ENCODE measurements at places on chromosomes 16 and 17.

DNA sequence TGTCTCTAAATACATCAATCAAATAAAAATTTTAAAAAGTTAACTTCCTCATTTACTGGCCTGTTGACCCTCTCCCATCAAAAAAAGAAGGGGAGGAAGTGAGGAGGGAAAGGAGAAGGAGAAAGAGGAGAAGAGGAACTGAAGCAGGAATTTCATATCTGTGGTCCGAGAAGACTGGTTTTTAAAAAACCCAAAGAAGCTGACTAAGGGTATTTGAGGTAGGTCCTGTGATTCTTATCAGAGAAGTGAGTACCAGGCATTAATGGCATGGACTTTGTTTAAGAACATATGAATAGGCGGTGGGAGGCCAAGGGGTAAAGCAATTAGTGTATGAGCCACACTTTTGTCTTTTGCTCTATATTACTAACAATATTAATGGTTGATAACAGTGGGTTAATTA is 2.0 kb downstream of the SLC46A1 start:
- no peak for DNase-seq

DNA sequence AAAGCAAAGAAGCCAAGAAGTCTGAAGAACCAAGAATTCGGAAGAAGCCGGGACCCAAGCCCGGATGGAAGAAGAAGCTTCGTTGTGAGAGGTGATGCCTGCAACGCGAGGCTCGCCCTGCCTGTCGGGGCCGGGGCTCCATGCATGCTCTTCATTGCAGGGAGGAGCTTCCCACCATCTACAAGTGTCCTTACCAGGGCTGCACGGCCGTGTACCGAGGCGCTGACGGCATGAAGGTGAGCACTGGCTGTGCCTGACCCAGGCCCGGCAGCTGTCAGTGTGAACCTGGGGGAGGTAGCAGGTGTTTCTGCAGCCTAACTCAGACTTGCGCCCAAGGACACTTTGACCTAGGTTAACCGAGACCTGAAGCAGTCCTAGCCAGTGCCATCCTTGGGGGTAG is 12.0 kb downstream of the ZNF276 start:
- no peak for DNase-seq

GRCh38 chr17:66392783-66393437 is 90.5 kb downstream of the PRKCA start:
- no peak for DNase-seq

GRCh38 chr16:57970970-57971369 is at the start of gene CNGB1:
Gene CNGB1 (minus strand): TSS chr16:57971128. CDS start chr16:57967286, 3,842 bp downstream.
- DNase-seq: no peak

GRCh38 chr16:58219432-58219831 is 21.5 kb upstream of the CSNK2A2 start:
- no peak for DNase-seq

DNA sequence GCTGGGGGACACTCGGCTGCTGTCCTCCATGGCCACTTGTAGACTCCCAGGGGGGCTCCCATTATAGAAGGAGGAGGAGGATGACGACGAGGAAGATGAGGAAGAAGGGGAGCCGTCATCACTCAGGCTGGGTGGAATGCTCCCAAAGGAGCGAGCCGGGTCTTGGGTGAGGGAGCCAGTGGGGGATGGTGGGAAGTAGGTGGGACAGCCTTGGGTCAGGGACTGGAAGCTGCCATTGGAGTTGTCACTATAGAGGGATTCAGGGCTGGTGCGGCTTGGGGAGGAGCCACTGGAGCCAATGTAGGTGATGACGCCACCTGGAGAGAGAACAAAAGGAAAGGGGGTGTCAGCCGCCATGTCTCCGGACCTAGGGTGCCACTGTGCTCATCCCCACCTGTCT is 3.3 kb downstream of the NR1D1 start:
- DNase-seq: no peak

DNA sequence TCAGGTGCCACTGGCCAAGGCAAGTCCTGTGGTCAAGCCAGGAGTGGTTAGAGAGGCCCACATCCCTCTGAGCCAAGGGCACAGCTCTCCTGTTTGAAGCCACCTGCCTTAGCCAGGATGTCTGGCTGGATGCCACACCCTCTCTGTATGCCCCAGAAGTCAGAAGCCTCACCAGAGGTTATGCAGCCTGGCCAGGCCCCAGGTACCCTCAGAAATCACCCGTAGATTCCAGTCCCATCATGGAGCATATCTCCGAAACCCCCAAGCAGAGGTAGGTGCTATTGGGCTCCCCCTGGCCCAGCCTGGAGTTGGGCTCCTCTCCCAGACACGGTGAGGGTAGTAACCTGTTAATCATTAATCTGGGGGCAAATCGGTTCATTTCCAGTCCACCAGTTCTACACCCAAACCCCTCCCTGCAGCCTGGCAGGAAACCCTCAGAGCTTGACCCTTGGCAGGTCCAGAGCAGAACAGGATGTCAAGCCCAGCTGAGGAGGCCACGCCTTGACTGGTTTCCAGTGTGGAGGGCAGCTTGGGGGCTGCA is 60.6 kb upstream of the TMEM97 start:
- DNase-seq: no peak

- no peak for DNase-seq
Measured at GRCh38 chr16:19909750-19910322, 25.2 kb upstream of the GPRC5B start.

- DNase-seq: no peak
Measured at GRCh38 chr16:75679366-75679765, 2.6 kb upstream of the CPHXL2 start.

DNA sequence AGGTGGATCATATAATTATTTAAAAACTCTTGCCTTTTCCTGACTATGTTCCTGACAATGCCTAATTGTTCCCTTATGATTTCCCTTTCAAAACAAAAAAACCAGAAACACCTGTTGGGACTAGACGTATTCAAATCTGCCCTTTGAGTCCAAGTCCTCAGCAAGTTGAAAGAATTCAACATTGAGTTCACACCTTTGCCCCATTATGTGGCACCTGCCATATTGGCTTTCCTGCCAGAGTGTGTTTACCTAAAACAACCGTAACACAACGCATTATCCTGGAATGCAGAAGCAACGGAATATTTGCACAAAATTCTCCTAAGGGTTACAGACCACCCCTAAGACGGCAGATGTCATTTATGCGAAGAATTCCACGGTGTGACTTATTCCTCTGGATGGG is 105.9 kb downstream of the ZFHX3 start:
- no peak for DNase-seq

- no peak for DNase-seq
Measured at GRCh38 chr17:50149091-50149416, 1.4 kb downstream of the PPP1R9B start.

- no peak for DNase-seq
Measured at GRCh38 chr16:86095906-86096485, 197.0 kb downstream of the IRF8 start.

- no peak for DNase-seq
Measured at GRCh38 chr16:58086381-58087208, 42.6 kb downstream of the CFAP20 start.

GRCh38 chr16:55133654-55134053 is 190.3 kb upstream of the IRX6 start:
- no peak for DNase-seq

DNA sequence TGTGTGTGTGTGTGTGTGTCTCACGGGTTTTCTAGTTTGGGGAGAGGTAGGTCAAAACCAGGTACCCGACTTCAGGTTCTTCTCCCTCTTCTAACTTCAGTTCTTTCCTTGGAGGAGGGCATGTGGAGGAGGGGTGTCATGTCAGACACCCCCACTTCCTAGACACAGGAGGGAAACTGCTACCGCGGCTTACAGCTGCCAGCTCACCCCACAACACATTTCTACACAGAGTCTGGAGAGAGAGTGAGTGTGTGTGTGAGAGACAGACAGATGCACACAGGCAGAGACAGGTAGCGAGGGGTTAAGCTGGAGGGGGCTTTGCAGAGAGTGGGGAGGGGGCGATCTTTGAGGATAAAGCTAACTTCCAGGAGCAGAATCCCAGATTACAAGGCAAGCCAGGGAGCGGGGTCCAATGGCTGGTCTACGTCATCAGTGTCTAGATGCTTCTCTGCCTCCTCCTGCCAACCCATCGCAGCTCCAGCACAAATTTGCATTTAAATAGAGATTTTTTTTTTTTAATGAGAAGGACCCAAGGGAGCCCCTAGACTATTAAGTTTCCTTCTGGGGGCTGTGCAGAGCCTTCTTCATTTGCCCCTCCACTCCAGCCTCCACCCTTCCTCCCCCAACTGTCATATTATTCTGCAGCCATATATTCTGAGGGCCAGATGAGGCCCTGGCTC is 48.9 kb downstream of the MRM1 start:
- no peak for DNase-seq

DNA sequence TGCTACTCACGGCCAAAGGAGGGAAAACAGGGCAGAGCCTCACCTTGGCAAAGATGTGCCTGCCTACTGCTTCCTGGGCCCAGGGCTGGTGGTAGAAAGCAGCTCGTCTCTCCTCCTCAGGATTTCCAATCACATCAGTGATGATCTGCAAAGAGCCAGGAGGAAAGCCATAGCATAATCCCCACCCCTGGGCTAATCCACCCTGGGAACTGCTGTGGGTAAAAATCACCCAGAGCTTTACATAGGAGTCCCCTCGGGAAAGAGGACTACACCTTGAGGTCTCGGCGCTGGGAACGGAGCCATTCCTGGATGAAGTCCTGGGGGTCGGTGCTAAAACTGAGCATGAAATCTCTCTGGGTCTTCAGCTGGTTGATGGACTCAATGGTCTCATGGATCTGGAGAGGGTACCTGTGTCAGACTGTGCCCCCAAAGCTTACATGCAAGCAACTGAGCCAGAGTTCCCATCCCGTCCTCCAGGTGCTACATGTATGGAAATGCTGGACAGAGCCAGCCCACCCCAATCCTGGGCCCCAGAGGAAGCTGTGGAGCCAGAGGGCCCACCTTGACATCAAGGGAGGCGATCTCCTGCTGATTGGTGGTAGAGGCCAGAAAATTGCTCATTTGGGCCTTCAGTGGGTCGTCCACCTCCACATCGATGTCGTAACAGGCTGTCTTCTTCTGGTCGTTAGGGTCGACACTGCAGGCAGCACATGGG is 5.7 kb upstream of the FTSJ3 start:
- no peak for DNase-seq

DNA sequence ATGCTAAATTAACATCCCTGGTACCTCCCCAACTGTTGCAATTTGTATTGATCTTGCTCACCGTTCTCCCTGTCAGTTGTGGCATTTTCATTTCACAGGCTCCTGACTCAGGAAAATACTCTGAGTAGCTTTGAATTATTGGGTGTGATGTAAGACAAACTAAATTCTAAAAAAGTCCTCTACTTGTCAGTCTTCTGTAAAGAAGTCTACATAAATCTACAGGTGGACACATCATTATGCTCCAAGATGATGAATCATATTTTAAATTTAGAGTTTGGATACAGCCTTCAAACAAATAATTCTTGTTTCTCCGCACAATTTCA is 47.2 kb downstream of the MARCHF10 start:
- no peak for DNase-seq

DNA sequence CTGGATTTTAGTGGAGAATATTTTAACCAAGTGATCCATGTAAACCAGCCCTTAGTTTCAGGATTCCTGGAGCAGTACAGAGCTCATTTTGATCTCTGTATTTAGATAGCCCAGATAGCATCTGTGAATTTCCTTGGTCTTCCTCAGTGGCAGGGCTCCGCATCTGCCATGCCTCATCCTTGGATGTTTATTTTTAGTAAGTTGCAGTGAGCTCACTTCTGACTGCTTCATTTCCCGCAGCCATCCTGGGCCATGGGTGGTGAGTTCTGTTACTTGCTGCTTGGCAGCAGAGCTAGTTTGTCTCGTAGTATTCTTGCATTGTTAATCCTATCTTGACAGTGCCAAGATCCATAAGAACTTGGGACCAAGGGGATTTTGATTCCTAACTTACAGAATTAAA is 33.7 kb downstream of the IST1 start:
- no peak for DNase-seq

- no peak for DNase-seq
Measured at GRCh38 chr16:70160821-70161220, 12.8 kb upstream of the CLEC18C start.

GRCh38 chr17:15946611-15947120 is 1.7 kb downstream of the ADORA2B start:
- DNase-seq: no peak

DNA sequence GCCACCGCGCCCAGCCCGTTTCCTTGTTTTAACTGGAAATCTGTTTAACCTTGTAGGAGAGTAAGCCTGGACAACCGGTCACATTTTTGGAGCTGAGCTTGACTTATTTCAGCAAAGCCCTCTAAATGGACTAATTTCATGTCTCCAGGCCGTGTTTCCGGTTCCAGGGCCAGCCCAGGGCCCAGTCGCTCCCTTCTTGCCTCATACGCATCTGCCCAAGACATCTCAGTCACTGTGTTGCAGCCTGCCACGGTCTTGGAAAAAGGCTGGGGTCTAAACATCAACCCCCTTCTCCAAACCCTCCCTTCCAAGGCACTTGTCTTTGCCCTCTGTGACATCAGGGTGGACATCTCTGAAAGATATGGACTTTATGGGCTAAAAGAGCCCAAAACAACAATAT is 18.9 kb downstream of the PLEKHG4 start:
- DNase-seq: no peak

DNA sequence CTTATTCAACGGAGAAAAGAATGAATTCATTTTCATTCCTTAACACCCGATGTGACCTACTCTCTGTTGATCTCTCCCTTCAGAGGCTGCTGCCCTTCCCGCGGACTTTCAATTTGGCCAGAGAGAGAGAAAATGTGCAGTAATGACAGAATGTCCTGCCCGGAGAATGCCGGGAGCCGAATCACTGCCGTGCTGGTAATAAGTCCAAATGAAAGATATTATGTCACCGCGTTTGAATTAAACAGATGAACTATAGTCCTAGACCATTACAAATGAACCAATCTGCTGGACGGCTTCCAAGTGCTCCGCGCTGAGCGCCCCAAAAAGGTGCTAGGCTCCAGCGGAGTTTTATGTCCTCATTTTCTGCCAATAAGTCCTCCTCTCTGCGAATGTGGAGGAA is 14.7 kb upstream of the C16orf82 start:
- DNase-seq: no peak
